ENCODE measurements at places on chromosomes 16 and 17.

GRCh38 chr17:6496640-6497441, 52.6 kb downstream of the PIMREG start:
- no peak for DNase-seq

DNA sequence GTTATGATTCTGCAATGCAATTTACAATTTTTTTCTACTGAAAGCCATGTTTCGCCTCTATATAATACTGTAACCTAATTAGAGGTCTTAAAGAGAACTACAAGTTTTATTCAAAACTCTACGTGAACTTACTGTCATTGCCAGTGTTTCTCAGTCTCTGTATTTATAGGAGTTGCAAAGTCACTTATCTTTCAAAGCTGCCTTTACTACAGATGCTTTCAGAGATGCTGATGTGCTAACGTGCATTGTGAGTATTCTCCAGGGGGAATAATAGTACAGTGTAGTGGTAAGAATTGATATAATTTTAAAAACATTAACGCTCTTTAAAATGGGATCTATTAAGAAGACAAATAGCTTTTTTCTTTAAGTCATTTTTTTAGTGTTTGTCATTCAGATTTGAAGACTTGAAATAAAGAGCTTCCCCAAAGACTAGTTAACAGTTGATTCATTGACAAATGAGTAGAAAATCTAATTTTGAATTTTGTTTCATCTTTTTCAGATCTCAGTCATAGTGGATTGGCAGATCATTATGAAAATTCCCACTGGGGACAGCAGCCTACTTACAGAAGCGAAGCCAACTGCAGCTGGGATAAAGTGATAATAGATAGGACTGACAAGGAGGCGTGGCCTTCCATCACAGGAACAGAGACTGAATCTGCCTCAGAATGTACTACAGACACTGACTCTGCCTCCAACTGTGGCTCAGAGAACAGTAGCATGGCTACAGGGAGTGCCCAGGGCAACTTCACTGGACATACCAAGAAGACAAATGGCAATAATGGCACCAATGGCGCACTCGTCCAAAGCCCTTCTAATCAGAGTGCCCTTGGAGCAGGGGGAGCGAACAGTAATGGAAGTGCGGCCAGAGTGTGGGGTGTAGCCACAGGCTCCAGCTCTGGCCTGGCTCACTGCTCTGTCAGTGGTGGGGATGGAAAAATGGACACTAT, 79.9 kb downstream of the TMC6 start:
- DNase-seq: no peak

GRCh38 chr17:44965481-44966234, 2.4 kb downstream of the C1QL1 start:
- DNase-seq: no peak

- DNase-seq: no peak
These were observed 518 bp downstream of the MT1E start for GRCh38 chr16:56625943-56626654.

DNA sequence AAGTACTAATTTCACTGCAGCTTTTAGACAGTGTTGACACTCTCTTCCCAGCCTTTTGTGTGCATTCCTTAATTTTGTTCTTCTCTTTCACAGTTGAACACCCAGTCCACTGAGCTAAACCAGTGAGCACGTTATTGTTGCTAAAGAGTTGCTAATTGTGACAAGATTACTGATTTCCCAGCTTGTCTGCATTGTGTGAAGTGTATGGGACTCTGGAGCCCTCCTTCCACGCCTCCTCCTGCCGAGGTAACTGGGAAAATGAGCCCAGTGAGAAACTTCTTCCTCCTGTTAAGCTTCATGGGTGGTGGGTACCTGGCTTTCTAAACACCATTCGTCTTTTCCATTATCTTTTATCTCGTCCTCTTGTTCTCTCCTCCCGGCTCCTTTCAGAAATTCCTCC, 29.8 kb upstream of the DNAH17 start:
- no peak for DNase-seq

GRCh38 chr17:39676198-39676819, 8.1 kb downstream of the PNMT start:
- no peak for DNase-seq

DNA sequence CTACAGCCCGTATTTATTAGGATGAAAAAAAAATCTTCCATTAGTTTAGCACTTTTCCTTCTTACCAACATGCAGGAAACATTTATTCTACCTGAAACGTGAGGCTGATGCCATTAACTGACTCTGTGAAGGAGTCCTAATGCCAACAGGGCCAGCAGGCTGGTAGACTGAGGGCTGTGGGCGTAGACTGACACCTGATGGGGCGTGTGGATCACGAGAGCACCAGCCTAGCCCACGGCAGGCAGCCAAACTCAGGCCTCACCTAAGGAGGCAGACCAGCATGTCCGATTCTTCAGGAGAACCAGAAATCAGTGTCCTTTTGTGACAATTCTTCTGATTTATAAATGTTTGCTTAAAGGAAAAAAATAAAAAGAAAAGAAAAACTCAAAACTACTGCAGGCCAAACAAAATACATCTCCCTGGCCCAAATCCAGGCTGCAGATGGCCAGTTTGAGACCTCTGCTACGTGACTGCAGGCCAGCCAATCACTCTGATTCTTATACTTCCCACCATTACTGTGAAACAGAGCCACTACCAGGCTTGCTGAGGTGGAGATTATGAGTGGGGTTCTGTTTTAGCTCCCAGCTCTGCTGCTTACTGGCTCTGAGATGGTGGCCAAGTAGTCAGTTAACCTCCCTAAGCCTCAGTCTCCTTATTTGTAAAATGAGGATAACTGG, 66.5 kb downstream of the GNAO1 start:
- DNase-seq: no peak

DNA sequence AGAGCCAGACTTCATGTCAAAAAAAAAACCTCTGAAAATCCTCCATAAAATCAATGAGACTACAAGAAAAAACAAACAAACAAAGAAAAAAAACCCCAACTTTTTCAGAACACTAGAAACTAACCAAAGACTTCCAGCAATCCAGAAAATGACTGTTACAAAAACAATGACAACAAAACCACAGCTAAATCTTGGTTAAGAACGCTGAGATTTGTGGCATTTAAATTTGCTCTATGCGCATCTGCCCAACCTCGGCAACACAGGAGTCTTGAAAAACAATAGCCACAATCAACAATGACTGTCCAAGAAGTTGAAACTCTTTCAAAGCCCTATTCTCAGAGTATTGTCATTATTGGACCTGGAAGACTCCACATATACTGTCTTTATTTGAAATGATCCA, 402.4 kb downstream of the ZFHX3 start:
- no peak for DNase-seq

- no peak for DNase-seq
These were observed 5.6 kb downstream of the IL4R start for GRCh38 chr16:27319257-27319965.

DNA sequence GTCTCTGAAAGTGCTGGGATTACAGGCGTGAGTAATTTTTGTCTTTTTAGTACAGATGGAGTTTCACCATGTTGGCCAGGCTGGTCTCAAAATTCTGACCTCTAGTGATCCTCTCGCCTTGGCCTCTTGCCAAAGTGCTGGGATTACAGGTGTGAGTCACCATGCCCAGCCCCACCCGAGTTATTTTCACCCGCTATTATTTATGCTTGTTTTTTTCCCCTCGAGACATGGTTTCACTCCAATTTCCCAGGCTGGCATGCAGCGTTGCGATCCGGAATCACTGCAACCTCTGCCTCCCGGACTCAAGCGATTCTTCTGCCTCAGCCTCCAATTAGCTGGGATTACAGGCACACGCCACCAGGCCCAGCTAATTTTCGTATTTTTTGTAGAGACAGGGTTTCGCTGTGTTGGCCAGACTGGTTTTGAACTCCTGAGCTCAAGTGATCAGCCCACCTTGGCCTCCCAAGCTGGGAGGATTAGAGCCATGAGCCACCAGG, 9.2 kb downstream of the RPL23 start:
- no peak for DNase-seq
